ENCODE measurements at places on chromosomes 2 and 18.

GRCh38 chr2:193679847-193680246 lies 1485.1 kb upstream of the TMEFF2 start:
- DNase-seq: no peak

DNA sequence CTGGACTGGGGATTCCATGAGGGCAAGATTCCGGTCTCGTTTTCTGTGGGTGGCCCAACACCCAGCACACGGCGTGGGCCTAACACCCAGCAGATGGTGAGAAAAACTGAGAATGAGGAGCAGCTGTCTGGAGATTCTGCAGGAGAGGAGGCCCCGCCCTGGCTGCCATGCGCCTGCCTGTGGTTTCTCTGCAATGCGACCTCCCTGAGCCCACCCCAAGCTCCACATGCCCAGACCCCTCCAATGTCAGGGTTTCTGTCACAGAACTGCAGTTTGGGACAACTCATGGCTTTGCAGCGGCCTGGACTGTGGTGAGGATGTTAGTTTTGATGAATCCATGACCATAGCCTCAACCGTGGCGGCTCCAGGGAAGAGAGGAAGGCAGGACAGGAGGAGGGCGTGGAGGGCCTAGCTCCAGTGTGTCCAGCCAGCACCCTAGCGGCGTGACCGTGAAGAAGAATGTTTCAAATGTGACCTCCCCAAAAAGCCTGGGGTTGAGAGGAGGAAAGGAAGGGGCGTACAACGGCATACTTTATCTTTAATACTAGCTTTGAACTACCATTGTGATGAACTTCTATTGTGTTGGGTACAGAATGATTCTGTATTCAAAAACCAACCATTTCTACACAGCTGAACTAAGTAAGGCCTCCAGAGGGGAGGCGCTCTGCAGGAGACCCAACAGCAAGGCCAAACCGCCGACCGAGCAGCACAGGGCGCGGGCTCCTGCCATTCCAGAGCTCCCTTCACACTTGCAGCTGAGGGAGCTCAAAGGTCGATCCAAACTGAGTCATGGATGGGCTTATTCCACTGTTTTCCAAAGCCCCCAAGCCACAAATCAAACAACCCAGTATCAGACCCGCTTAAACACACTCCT lies 3.4 kb downstream of the PXDN start:
- DNase-seq: no peak

DNA sequence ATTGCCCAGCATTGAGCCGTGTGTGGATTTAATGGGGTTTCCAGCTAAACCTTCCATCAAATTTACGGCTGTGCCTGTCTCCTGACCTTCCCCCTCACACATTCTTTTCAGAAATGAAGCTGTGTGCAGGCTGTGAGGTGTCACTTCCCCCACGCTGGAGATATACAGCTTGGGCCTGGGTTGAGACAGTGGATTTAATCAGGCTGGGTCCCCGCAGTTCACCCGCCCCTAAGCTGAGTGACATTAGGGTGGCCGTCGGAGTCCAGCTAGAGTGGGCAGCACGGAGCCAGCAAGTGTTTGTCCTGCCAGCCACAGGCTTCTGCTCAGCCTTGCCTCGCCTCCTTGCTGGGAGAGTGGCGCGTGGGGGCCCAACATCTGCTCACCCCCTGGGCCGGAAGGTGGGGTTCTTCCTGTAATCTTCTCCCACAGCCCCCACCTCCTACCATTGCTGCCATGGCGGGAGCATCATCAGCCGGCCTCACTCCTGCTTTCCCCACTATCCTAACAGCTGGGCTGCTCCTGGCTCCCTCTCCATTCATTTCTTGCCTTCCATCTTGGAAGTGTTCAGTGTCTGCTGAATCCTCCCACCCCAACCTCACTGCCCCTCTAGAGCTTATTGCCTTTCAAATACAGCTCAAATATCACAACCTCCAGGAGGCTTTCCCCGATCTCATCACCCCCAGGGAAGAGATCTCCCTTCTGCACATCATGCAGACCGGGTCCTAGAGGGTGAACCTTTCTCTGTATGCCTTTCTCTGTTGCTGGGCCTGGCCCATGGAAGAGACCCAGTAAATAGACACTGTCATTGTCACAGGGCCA lies 149.0 kb downstream of the GLI2 start:
- DNase-seq: no peak

DNA sequence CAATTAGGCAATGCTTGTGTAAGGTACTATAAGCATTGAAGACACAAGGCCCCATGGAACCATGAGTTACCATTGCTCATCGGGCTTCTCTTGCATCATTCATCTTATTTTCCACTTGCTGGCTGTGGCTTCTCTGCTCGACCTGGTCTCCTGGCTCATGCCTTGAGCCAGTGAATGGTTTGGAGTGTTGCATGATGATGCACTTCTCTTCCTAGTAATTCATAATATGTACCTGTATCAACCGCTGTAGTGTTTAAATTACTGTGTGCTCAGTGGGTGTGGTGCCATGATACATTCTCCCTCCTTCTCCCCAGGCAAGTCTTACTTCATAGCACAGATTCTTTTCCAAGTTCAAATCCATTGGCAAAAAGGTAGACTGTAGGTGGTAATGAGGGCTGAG lies 66.8 kb downstream of the ABCA12 start:
- DNase-seq: no peak

DNA sequence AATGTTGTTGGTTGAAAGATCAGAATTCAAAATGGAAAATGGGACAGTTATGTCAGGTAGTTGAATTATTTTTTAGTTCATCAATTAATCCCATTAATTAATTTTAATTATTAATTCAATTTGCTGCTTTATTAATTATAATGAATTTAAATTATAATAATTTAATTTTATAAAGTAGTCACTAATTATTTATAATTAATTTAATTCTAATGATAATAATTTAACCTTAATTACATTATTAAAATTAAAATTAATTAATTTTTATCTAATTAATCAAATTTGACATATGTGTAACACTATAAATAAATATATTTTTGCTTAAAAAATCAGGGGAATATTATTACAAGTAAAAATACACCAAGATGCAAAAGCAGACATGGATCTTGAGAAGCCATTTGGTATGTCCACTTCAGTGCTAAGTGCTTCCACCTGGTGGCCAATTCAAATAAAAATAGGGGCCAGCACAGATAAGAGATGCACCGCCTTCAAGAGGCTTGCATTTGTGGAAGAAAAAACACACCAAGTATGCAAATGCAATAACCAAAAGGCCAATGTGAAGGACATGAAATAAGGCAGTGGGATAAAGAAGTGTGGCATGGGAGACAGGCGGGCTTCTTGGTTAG lies 73.2 kb downstream of the MBP start:
- no peak for DNase-seq

- DNase-seq: no peak
Measured at GRCh38 chr2:19801367-19802080, 100.3 kb downstream of the TTC32 start.

DNA sequence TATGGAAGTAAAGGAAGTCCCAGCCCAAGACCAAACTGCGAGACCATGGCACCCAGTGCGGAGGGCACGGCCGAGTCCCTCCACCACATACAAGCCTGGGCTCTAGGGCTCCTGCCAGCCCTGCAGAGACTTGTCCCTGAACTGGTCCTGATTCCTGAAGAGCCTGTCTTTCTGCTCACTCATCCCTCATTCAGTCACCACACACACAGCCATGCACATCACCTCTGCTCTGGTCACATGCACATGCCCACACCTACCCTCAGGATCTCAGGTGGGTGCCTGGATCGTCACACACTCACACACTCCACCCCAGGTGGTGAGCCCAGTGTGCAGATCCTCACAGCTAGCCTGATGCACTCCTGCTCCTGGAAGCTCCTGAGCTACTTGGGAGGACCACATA lies 71.4 kb upstream of the LAPTM4A start:
- no peak for DNase-seq

DNA sequence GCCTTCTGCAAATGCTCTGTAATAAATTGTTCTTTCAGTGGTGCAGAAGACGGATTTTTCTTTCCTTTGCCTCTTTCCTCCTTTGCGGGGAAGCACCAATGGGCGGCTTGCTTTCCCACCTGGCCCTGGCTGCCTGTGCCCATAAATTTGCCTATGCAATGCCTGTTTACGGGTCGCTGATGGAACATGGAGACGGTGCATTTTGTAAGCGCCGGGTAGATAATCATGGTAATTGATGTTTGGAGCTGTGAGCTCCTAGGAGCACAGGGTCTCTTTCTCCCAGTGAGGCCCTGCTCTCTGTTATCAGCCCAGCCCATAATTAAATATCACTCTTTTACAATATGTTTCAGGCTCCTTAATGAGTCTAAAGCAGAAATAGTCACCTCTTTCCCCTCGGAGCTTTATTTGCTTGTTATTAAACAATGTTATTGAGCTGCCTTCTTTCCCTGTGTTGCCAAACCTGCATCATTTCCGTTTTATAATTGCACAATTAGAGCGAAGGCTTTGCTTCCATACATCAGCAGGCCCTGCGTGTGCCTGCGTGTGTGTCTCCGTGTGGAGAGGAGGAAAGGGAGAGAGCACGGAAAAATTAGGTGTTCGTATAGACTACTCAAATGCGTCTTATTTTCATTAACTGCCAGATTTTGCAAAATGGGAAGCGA lies 437.4 kb upstream of the POU3F3 start:
- no peak for DNase-seq
